ENCODE measurements at places on chromosomes 3 and 15.

GRCh38 chr3:98557324-98558010, 25.7 kb downstream of the GPR15 start:
- DNase-seq, result no peak

- no peak for DNase-seq
These were observed at the start of gene RPL22L1 for GRCh38 chr3:170869645-170870593. Gene RPL22L1 (minus strand): TSS chr3:170870195. CDS start chr3:170870167, 28 bp downstream.

DNA sequence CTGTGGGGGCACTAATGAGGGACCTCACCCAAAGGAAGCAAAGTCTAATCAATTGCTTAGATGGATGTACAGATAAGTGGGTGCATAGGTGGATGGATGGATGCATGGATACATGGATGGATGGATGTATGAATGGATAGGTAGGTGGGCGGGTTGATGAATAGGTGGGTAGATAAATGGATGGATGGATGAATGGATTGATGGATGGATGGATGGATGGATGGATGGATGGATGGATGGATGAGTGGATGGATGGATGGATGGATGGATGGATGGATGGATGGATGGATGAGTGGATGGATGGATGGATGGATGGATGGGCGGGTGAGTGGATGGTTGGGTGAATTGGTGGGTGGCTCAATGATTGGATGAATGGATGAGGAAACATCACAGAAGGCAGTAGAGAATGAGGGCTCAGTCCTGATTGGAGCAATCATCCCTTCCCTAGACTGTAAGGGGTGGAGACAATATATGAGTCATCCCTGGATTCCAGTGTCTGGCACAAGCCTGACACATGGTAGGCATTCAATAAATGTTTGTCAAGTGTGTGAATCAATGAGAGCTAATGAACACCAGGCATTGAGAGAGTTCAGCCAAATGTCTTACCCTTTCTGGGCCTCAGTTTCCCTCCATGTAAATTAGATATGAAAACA, 40.4 kb upstream of the PXYLP1 start:
- no peak for DNase-seq

DNA sequence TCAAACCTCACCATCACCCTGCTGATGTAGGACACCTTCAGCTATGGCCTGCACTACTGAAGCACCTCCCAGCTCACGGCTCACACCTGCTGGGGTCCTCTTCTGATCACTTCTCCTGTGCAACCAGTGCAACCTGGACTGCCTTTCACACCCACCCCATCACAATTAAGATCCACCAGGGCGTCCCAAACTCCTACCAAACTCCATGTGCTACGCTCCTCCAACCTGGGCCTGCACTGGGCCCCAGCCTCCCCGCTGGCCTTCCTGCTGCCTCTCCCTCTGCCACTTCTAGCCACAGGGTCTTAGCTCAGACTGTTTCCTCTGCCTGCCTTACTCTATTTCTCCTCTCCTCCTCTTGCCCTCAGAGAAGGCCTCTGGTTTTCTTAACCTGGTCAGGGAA, 12.8 kb downstream of the MESD start:
- no peak for DNase-seq

DNA sequence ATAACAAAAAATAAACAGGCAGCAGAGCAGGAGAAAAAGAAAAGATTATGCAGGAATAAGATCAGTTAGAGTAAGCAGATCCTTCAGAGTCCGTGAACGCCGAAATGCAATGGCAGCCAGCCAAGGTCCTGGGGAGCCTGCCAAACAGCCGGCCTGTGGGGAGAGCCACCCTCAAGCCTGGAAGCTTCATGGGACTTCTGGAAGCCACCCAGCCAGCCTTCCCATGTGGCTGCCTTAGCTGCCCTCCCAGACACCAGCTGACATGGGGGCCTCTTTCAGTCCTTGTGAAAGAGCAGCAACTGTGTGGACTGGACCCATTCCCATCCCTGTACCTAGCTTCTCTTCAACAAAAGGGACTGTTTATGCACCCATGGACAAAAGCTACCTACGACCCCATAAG, 64.9 kb upstream of the RAD18 start:
- DNase-seq, result no peak

- no peak for DNase-seq
These were observed 5.8 kb downstream of the NLGN1 start for GRCh38 chr3:173403376-173403775.

GRCh38 chr3:42518800-42519567, 16.5 kb downstream of the VIPR1 start:
- no peak for DNase-seq

DNA sequence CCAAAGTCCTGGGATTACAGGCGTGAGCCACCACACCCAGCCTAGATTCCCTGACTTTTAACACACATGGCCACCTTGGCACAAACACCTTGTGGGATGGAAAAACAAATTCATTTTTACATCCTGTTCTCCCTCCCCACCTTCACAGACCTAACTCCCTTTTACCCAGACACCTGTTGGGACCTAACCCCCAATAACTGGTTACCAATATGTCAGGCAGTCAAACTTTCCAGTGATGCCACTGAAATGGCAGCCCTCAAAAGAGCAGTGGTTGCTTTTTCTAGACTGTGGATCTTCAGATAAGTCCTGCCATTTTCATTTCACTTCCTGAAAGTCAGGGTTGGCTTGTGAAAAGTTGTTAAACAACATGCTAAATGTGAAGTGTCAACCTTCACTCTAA, 34.9 kb downstream of the SIN3A start:
- no peak for DNase-seq

DNA sequence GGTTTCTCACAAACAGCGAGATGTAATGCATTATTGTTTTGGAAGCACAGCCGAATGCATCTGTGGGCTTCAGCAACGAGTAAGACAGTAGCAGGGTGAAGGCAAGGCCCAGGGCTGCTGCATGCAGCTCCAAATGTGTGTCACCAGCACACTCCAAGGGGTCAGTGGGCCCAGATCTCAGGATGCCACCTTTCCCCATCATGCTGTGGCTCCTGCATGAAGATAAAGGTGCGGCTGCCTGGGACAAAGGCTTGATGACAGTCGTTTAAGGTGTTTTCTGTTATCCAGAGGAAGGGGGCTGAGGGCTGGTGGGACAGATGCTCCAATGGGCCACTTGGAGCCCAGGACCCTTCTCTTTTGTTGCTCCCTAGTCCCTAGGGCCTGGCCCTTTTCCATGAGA, 13.2 kb downstream of the C3orf22 start:
- DNase-seq, result no peak

GRCh38 chr3:16055606-16056211, 118.8 kb upstream of the GALNT15 start:
- DNase-seq, result no peak

All from NCI-H187 (cell line).